ENCODE measurements at places on chromosomes 16 and 17.

DNA sequence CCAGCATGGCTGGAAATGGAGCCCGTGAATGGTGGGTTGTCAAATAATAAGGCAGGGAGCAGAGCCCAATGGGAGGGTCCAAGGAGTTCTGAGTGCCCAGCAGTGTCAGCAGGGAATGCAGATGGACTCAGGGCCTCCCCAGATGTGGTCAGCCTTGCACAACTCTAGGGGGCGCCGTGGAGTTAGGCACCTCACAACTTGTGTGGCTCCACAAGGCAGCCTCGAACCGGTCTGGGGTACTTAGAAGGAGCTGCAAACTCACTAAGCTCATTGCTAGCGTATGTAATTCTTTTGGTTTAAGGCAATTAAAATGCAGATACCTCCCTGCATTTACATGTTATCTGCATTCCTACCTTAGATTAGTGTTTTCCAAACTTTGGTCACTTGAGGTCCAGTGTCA, 18.1 kb downstream of the IRF8 start:
- DNase-seq, result no peak

- DNase-seq, result no peak
Observed at GRCh38 chr16:10590342-10590741, 9.9 kb upstream of the EMP2 start.

- no peak for DNase-seq
Observed at GRCh38 chr16:56836410-56837230, 28.4 kb upstream of the SLC12A3 start.

DNA sequence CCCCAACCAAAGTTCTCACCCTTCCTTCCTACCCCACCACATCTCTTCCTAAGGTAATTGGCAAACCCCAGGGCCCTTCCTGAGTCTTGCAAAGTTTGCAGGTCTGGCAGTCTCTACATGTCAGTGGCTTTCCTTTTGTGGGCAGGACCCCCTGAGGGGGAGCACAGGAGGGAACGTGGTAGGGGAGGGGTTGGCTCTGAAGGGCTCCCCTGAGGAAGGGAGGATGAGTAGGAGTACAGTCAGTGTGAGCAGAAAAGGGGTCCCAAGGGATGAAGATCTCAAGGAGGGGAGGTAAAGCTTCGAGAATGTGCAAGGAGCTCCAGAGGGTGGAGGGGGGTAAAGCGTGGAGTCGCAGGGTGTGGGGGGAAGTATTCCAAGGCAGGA, 206.9 kb downstream of the RAB11FIP4 start:
- DNase-seq, result no peak

- DNase-seq, result no peak
Observed at GRCh38 chr17:63040816-63041215, 74.8 kb downstream of the TANC2 start.

GRCh38 chr16:1784977-1785845, 2.5 kb downstream of the NUBP2 start:
- DNase-seq, result peak; percentile 44

DNA sequence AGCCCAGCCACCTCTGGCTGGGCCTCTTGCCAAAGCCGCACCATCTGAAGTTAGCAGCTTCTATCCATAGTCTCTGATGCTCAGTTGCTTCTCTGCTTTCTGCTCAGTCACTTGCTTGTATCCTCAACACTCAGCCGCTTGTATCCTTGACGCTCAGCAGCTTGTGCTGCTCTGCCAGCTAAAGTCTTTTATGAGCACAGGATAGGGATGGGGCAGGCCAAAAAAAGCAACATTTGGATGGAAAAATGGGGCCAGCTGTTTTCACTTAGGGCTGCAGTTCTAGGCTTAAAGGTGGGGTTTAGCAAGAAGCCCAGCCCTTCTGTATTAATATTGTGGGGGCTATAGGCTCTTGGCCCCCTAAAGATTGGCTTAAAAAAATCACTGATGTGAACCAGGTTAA, 739.4 kb downstream of the CDH8 start:
- DNase-seq, result no peak

DNA sequence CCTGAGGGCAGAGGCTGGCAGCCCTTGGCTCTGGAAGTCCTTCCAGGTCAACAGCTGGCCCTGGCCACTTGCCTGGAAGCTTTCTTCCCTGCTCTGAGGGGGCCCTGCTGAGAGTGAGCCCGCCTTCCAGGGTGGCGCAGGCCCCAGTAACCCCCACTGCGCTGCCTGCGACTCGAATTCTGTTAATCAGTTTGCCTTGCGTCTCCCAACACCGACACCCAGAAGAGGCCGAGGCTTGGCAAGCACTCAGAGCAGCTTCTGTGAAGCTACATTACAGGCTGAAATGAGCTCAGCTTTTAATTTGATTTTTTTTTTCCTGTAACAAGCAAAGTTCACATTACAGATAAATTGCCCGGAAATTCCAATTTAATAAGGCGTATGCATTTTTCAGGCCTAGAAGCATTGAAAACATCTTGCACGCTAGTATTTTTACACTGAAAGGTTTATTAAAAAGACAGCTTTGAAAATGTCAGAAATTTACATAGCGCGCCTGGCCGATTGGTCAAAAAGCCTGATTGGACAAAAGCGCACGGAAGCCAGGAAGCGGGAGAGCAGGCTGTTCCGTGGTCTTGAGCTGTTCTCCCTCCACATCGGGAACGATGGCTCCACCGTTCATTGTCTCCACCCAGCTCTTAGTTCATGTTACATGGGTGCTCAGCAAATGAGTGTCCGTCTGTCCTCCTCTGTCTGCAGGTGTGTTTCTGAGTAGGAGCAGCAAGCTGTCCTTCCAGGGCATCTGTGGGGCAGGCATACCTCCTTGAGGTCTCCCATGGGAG, 65.5 kb upstream of the HSBP1 start:
- no peak for DNase-seq

GRCh38 chr16:65598621-65599020, 476.8 kb upstream of the CDH11 start:
- DNase-seq, result no peak

DNA sequence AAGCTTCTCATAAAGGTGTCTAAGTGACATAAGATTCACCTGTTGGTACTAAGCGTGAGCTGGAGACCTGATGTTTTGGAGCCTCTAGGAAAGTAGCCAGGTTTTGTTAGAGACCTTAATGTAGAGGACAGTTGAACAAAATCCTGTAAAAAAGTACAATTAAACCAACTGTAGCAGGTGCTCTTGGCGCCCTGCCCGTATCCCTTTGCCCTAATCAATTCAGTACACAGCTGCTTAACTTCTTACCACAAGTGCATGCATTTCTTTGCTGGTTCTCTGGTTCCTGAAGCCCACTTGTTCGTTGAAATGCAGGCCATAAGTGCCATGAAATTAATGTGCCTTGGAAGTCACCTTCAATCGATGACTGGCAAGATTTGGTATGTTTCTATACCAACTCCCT, 24.4 kb downstream of the GLP2R start:
- DNase-seq, result no peak

GRCh38 chr16:14641926-14642325, 9.2 kb downstream of the BFAR start:
- DNase-seq, result no peak

- DNase-seq, result no peak
Observed at GRCh38 chr16:30491229-30491628, 18.7 kb downstream of the ITGAL start.

GRCh38 chr16:67847064-67847861, at the start of gene CENPT:
TSS of gene CENPT (minus strand) at chr16:67847693. CDS start at chr16:67833859, 13,834 bp downstream.
- DNase-seq, result peak; percentile 55

- DNase-seq, result no peak
Observed at GRCh38 chr17:76493505-76494167, 7.6 kb downstream of the RHBDF2 start.

GRCh38 chr17:50889528-50890118, 23.5 kb upstream of the TOB1 start:
- no peak for DNase-seq

DNA sequence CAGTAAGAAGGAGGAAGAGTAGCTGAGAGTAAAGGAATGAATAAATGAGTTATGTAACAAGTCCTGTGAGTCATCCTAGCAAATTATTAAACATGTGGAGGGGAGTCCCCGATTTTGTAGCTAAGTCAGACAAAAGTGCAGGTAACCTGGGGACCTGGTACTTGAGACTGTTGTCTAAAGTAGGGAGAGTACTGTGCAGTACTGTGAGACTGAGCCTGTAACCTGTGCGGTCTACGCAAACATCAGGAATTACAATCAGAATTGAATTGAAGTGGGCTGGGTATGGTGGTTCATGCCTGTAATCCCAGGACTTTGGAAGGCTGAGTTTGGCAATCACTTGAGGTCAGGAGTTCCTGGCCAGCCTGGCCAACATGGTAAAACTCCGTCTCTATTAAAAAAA, 35.7 kb downstream of the IKZF3 start:
- no peak for DNase-seq

- no peak for DNase-seq
Observed at GRCh38 chr16:84925092-84925772, 86.1 kb downstream of the ZDHHC7 start.

DNA sequence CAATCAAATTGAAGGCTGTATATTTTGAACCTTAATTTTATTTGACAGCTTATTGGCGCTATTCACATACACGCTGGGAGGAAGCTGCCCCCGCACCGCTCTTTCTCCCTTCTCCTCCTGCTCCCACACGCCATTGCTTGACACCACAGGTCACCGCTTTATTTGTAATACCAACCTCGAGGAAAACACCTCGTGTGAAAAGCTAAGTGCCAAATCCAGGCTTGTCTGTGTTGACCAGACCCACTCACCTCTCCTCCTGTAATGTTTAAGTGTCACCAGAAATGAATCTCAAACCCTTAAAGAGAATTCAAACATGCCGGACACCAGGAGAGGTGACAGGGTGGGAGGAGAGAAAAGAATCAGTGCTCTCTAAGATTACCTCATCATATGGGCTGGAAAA, 331.4 kb downstream of the GRIN2A start:
- DNase-seq, result no peak

GRCh38 chr16:89048090-89048725, 45.4 kb upstream of the ACSF3 start:
- no peak for DNase-seq

- no peak for DNase-seq
Observed at GRCh38 chr17:80070375-80071115, 30.8 kb upstream of the GAA start.

DNA sequence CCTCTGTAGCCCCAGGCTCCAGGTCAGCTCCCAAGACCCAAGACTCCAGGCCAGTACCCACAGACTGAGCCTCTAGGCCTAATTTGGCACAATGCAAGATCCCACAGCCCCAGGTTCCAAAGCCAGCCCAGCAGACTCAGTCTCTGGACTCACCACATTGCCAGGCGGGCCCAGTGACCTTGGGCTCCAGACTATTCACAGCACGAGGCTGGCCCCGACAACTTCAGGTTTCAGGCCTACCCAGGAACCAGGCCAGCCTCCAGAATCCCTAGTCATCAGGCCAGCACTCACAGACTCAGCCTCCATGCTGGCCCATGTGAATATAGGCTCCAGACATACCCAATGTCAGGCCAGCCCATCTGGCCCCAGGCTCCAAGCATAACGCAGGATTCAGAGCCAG, 103.8 kb downstream of the CEP112 start:
- no peak for DNase-seq

DNA sequence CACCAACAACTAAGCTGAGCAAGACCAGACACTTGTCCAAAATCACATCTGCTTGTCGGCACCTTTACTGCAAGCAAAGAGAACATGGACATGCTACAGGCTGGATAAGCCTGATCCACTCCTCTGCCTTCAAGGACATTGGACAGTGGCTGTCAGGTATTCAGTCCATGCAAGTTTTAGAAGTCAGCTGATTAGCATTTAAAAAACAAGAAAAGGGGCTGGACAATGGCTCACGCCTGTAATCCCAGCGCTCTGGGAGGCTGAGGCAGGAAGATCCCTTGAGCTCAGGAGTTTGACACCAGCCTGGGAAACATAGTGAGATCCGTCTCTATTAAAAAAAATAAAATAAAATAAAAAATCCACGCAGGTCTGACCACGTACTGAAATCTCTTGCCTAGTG, 20.3 kb downstream of the PARN start:
- no peak for DNase-seq

GRCh38 chr16:72468582-72468981, 296.6 kb upstream of the PMFBP1 start:
- DNase-seq, result no peak

- DNase-seq, result peak; percentile 83
Observed at GRCh38 chr16:55508941-55509931, at the start of gene LPCAT2. TSS of gene LPCAT2 (plus strand) at chr16:55509072. CDS start at chr16:55509182, 110 bp downstream.

DNA sequence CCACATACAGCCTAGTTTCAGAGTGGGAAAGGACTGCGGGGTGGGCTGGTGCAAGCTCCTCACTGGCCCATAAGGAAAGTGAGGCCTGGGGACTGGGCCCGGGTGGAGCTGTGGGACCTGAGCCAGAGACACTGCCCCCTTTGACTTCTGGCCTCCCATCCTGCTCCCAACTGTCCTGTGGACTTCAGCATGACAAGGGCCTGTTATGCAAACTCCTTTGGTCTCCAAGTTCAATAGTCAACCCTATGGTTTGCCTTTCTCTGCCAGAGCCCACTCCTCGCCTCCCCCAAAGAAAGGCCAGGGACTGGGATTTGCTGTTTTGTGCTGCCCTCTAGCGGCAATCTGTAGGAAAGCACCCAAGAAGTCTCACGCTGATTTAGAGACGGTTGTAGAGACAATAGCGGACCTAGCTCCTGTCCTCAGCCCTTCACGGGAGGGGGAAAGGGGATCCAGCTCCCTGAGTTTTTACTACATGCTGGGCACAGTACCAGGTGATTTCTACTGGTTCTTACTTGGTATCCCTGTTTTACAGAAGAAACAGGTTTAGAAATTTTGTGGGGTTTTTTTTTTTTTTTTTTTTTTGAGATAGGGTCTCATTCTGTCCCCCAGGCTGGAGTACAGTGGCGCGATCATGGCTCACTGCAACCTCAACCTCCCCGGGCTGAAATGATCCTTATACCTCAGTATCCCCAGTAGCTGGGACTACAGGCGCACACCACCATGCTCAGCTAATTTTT, 1.2 kb upstream of the TLCD3B start:
- no peak for DNase-seq

- no peak for DNase-seq
Observed at GRCh38 chr17:67272312-67273047, 27.5 kb upstream of the HELZ start.

- DNase-seq, result no peak
Observed at GRCh38 chr17:32470405-32471167, 16.2 kb upstream of the CDK5R1 start.

DNA sequence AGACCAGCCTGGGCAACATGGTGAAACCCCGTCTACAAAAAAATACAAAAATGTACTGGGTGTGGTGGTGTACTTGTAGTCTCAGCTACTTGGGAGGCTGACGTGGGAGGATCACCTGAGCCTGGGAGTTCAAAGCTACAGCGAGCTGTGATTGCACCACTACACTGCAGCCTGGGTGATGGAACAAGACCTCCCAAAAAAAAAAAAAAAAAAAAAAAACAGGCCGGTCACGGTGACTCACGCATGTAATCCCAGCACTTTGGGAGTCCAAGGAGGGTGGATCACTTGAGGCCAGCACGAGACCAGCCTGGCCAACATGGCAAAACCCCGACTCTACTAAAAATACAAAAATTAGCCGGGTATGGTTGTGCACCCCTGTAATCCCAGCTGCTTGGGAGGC, 12.7 kb upstream of the APPBP2 start:
- no peak for DNase-seq

Measured in ureter (tissue), 1 donor.